ENCODE measurements at places on chromosomes 11 and 22. TPM values are rescaled to one million over a fixed set of nuclear protein-coding genes. Genes with fewer than 3 reads are reported as not detected.

CD81 gene
- total RNA-seq, result 411 TPM

DNAJB7 gene
- total RNA-seq, result not detected

CHRM1 gene
- total RNA-seq, result not detected

PGA3 gene
- not detected for total RNA-seq

NXPE1 gene
- total RNA-seq, result not detected

PARVA gene
- 28.6 TPM for total RNA-seq

FAM83F gene
- total RNA-seq, result not detected

TMEM109 gene
- 125 TPM for total RNA-seq

THY1 gene
- 11.6 TPM for total RNA-seq

TRIM48 gene
- total RNA-seq, result not detected
